Activated naive CD8-positive, alpha-beta T cell treated with anti-CD3 and anti-CD28 coated beads, Interleukin-2, amount 10 ng/mL, durations not matched to agents 7 days and 5 days (primary cell): ENCODE measurements at places on chromosomes 3 and 15. TPM values are rescaled to one million over a fixed set of nuclear protein-coding genes. Genes with fewer than 3 reads are reported as not detected.

- no peak for DNase-seq
Observed at GRCh38 chr3:139941580-139941979, 6.6 kb downstream of the CLSTN2 start.

- no peak for DNase-seq
Observed at GRCh38 chr3:146161663-146162002, 649 bp upstream of the PLOD2 start.

- DNase-seq, result no peak
Observed at GRCh38 chr15:62958528-62959363, 83.8 kb upstream of the TPM1 start.

DNA sequence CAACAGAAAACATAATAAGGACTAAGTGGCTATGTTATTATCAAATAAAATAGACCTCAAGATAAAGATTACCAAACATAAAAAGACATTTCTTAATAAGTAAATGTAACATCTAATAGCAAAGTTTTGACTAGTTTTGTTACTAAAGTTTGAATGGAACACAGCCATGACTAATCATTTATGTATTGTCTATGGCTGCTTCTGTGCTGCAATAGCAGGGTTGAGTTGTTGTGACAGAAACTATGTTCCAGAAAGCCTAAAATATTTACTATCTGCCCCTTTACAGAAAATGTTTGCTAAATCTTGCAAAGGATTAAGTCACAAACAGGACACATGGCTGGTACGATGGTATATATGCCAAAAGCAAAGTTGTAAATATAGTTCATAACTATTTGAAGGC is 37.9 kb upstream of the MYH15 start:
- no peak for DNase-seq

Gene TMEM207
- total RNA-seq, result not detected

Gene ISY1
- 52.1 TPM for total RNA-seq

Gene ADAMTS7
- 0.14 TPM for total RNA-seq

Gene MASP1
- not detected for total RNA-seq

Gene XCR1
- not detected for total RNA-seq

Gene CHL1
- total RNA-seq, result not detected
